Neural progenitor cell (in vitro differentiated cells): ENCODE measurements at places on chromosomes 12 and 14. TPM values are rescaled to one million over a fixed set of nuclear protein-coding genes. Genes with fewer than 3 reads are reported as not detected.

DNA sequence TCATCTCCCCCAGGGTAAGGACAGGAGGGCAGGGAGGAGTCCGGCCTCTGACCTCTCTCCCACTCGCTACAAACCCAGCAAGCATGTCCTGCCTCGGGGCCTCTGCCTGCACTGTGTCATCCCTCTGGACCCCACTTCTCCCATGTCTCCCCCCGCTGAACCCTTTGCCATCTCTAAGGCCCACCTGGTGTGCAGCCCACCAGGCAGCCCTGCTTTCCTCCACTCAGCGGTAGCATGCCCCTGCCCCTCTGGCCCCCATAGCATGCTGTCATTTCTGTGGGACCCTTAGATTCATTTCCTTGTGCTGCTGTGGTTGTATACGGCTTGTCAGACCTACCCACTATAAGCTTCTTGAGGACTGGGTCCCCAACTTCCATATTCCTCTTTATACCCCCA lies 17.7 kb downstream of the PAPLN start:
- DNase-seq, result no peak

DNA sequence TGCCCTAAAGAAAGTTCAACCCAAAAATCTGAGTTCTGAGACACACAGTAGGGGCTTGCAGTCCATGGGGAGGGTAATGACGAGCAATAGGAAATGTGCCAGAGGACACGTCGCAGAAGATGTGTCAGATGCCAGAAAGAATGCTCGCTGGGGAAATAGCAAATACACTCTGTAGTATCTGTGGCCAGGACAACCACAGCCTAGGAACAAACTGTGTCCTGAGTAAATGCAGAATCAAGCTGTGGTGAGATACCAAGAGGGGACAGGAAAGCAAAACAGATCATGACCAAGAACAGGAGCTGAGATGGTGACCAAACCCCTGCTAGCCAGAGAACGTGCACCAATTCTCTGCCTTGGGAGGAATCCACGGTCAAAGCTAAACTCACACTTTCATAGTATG lies 9.1 kb downstream of the CRACR2A start:
- DNase-seq, result no peak

DNA sequence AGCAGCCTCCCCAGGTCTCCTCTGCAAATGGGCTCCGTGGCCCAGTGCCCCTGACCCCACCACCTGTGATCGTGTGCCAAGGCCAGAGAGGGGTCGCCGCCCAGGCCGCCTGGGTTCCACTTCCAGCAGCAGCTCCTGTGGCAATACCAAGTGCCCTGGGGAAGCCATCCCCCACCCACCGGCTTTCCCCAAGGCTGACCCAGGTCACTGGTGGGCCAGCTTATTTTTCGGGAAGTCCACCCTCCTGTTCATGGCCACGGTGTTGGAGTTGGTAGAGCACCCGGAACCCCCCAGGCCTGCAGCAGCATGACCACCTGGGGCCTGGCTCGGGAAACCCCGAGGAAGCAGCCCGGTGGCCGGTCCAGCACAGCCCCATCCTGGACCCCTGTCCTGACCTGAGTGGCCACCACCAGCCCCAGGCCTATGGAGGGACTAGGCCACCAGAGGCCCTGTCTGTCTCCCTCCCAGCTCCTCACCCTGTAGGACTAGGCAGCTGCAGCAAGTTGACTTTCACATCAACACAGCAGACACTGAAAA lies 40.8 kb upstream of the OASL start:
- DNase-seq, result no peak

DNA sequence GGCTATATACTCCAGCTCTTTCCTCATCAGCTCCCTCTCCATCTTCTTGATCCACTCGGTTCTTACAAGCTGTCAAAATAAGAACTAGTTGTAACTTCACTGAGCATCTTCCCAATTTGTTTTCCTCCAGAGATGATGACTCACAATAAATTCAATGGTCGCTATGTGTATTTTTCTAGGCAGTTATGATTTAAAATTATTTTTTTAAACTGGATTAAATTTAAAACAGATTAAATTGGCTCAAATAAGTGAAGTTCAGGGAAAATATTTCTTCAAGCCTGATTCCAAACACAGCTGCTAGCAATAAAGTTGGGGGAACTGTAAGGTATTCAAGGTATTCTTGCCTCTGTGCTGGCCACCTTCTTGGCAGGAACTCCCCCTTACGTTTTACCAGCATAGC lies 717.7 kb upstream of the USP15 start:
- no peak for DNase-seq

GRCh38 chr12:93857991-93858447 lies 180.8 kb downstream of the CRADD start:
- peak; percentile 7 for DNase-seq

DNA sequence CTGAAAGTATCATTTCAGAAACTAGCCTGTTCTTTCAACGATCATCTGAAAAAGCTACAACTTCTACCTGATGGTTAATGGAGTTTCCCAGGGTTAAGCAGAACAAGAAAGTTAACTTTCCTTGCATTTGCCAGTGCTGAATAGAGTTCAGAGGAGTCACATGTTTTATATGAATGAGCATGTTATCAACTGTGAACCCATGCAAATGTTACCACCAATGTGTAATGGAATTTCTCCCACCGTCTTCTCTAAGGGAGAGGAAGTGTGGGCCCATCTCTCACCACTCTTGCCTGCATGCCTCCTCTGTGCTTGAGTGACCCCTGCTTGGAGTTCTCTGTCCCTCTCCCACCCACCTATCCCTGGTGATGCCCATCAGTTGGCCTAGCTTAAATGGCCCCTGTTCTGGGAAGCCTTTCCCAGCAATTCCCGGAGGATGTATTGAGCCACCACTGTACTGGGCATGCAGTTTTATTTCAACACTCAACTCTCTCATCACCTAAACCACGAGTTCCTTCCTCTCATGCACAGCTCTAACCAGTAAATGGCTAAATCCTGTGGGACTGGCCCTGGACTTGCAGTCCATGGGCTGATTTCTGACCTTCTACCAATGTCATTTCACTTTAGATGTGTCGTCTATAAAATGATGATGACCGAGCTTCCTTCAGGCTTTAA lies 159.8 kb downstream of the RPAP3 start:
- DNase-seq, result no peak

DNA sequence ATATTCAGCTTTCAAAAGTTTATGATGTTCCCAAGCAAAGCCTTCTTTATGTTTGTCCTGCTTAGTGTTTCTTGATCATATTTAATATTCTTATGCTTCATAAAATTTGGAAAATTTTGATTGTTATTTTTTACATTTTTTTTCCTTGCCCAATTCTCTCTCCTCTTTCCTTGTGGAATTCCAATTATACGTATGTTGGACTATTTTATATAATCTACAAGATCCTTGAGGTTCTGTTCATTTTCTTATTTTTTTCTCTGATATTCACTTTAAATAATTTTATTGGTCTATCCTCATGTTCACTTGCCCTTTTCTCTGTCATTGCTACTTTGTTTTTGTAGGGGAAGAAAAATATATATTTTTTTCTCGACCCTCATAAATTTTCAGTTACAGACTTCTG lies 167.7 kb downstream of the DYRK2 start:
- DNase-seq, result no peak

DNA sequence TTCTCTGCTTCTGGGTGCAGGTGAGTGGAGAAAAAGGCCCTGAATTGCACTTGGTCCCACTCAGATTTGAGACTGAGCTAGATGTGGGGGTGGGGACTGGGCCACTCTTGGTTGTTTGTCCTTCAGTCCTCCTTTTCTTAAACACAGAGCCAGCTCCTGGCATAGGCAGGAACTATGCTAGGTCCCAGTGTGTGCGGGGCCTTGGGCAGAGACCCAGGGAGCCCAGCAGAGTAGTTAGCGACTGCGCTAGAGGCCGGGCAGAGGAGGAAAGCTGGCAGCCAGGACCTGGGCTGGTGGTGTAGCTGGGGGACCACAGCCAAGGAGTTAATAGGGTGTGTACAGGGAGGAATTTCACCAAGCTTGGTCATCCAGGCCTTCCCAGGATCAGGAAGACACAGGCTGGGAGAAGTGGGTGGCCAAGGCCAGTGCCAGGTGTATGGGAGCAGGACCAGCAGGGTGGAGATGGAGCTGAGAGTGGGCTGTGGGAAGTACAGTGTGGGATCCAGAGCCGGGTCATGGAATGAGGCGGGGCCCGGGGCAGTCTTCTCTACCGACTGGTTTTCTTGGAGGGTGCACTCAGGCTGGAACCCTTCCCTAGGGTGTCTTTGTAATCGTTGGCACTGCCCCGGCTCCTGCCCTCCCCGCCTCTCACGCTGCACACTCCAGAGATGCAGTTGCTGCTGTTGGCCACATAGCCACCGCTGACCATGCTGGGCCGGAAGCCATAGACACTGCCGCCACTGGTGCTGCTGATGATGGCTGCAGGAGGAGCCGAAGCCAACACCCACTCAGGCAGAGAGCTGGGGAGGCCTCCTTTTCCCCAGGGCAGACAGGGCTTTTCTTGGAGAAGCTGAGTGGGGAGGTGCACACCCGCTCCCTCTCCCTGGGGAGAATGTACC lies 8.7 kb downstream of the KRT71 start:
- peak; percentile 18 for DNase-seq

DNA sequence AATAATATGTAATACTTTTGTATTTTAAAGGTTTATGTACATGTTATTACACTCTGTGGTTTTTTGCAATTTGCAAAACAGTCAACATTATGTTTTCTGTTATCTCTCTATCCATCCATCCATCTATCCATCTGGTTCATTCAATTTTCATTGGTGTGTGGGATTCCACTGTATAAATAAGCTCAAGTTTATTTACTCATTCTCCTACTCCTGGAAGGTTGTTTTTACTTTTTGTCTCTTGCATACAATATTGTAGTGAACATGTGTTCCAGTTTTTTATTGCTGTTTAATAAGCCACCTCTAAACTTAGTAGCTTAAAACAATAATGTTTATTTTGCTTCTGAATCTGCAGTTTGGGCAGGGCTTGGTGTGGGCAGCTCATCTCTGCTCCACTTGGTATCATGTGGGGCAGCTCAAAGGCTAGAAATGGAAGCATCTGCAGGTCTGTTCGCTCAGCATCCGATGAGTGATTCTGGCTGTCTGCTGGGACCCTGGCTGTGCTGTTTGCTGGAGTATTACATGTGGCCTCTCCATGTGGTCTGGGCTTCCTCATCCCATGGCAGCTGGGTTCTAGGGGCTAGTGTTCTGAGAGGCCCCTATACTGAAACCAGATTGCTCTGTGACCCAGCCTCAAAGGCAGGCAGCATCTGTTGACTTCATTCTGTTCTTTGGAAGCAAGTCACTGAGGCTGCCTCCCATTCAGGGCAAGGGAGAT lies 98.8 kb downstream of the SLC25A47 start:
- no peak for DNase-seq

GRCh38 chr14:51160871-51161270 lies 66.0 kb upstream of the TRIM9 start:
- DNase-seq, result no peak

- no peak for DNase-seq
Measured at GRCh38 chr12:116161588-116161987, 115.9 kb downstream of the MED13L start.

DNA sequence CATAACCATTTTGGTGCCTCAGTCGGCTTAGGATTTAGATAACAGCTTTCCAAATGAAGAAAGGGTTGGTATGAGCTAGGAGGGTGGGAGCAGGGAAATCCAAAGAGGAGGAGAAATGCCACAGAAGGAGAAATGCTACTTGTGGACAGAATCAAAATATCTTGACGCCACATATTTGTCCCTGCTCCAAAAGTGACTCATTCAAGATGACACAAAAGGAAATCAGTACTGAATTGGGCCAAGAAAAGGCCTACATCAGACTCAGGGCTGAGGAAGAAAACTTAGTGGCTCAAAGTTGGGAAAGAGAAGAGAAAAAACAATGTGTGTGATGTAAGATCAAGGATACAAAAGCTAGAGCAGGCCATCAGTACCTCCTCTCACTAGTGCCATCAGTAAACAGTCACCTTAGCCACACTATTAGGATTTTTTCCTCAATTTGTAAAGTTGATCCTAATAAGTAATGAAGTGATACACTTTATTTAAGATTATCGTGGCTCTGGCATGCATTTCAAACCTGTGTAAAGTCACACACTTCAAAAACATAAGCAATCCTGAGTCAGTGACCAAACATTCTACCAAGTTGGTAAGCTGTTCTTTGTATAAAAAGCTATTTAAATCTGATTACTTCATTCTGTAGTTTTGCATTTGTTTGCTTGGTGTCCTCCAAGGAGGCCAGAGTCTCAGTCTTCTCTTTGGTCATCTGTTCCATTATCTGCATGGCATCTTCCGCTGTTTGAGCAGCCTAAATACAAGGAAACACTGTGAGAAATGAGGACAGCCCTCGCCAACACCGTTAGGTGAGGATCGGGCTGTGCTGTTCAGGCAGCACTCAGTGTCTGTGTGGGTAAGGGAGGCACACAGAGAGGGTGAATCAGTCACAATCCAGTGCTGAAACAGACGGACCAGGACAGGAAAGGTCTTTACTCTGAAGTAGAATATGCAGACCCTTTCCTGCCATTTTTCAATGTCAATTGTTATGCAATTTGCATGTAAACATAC lies 52.6 kb upstream of the VPS33A start:
- DNase-seq, result no peak

- DNase-seq, result no peak
Measured at GRCh38 chr12:75977590-75977951, 54.0 kb downstream of the PHLDA1 start.

- DNase-seq, result no peak
Measured at GRCh38 chr12:121508533-121508932, 72.3 kb downstream of the KDM2B start.

GRCh38 chr12:1310653-1311052 lies 283.7 kb downstream of the FBXL14 start:
- DNase-seq, result no peak

GRCh38 chr14:31090883-31091764 lies 64.9 kb upstream of the STRN3 start:
- DNase-seq, result no peak

- DNase-seq, result no peak
Measured at GRCh38 chr12:28870839-28871440, 278.1 kb upstream of the FAR2 start.

GRCh38 chr12:114684098-114684869 lies at the start of gene TBX3:
Gene TBX3, minus strand, starts transcription at chr12:114684175. Its CDS starts 975 bp downstream, at chr12:114683200.
- DNase-seq, result peak; percentile 98

DNA sequence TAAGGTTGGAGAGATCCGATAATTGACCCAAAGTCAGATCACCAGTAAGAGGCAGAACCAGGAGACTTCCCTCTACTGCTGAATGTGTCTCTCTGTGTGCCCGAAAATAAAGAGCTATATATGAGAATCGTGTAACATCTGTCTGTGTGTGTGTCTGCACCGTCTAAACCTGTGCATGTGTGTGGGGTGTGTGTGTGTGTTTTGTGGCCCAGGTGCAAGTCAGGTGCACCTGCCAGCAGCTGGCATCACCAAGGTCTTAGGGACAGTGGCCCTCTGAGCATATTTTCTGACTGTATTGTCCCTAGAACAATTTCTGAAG lies 24.7 kb upstream of the KRT78 start:
- DNase-seq, result no peak

- peak; percentile 7 for DNase-seq
Measured at GRCh38 chr14:54606178-54606577, 39.2 kb downstream of the SAMD4A start.

Gene ACOT4
- 0.65 TPM in 1 of 2 replicates, not detected in the other for total RNA-seq

Gene GPR137C
- total RNA-seq, result 7.1 and 9.3 TPM in 2 replicates

Gene KLHDC1
- 0.99 and 1.4 TPM in 2 replicates for total RNA-seq

Gene CLEC1B
- total RNA-seq, result not detected in 2 replicates

Gene SLCO1B1
- total RNA-seq, result not detected in 2 replicates

Gene ACVRL1
- total RNA-seq, result 0.22 and 2.0 TPM in 2 replicates

Gene LRTM2
- total RNA-seq, result 0.09 TPM in 1 of 2 replicates, not detected in the other

Gene SINHCAF
- 432 and 1,260 TPM in 2 replicates for total RNA-seq

Gene OR11H7
- not detected in 2 replicates for total RNA-seq

Gene CIROP
- 0.06 TPM in 1 of 2 replicates, not detected in the other for total RNA-seq

Gene TEAD4
- 8.8 and 22.5 TPM in 2 replicates for total RNA-seq
